ENCODE measurements at places on chromosomes 1 and 21. TPM values are rescaled to one million over a fixed set of nuclear protein-coding genes. Genes with fewer than 3 reads are reported as not detected.

CNTN2 gene
- polyA plus RNA-seq: 0.02 TPM

PTGS2 gene
- 0.42 TPM for polyA plus RNA-seq

SV2A gene
- 0.64 TPM for polyA plus RNA-seq

ATXN7L2 gene
- 12.2 TPM for polyA plus RNA-seq

CELA2A gene
- 0.09 TPM for polyA plus RNA-seq

LCK gene
- polyA plus RNA-seq: 47.8 TPM

LRRN2 gene
- 3.5 TPM for polyA plus RNA-seq

BRINP2 gene
- polyA plus RNA-seq: 1.5 TPM

PLPPR5 gene
- not detected for polyA plus RNA-seq

MYCL gene
- 1.2 TPM for polyA plus RNA-seq
